ENCODE measurements at places on chromosomes 4 and X.

DNA sequence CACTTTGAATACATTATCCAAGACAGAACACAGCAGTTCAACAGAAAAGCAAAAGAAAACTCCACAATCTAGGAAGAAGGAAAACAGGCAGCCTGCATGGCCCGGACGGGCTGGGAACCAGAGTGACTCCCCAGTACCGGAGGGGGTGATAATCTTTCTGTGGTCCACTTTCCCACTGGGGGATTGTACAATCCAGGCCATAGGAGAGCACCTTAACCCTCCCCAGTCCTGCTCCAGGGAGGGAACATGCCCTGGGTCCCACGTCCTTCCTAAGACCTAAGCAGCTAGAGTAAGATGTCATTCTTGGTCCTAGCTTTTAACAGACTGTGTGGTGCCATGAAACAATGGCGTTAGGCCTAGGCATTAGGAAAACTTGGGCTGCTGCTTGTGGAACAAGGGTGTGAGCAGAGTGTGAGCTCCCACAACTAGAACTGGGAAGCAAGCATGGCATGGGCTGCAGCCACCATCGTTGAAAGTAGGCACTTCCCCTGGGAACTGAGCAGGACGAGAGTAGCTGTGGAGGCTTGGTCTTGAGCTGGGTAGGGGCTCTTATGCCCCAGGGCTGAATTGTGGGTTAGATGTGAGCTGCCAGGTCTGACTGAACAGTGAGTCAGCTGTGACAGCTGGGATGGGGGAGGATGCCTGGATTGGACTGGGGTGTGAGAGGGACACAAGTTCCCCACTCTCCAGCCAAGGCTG lies 42.4 kb downstream of the NAT8L start:
- DNase-seq = no peak

- DNase-seq = no peak
Measured at GRCh38 chrX:113297437-113297836, 456.8 kb upstream of the AMOT start.

- DNase-seq = no peak
Measured at GRCh38 chr4:48403358-48403757, 62.0 kb downstream of the SLAIN2 start.

DNA sequence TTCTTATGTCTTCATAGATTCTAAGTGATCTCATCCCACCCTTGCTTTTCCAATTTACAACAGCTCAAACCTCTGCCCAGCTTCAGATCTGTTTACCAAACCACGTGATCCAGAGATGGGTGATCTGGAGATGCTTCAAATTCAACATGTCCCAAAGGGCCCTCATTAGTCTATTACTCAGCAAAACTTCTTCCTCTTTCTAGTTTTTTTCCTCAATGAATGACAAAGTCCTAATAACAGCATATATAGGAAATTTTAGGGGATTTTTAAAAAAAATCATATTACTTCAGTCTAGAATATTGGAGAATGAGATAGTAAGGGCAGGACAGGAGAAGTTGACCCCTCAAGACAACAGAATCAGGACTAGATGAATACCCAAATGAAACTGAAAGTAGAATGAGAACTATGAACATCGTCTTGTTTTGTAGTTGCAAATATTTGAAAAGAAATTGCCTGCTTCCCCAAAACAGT lies 127.1 kb downstream of the CFAP299 start:
- no peak for DNase-seq

GRCh38 chr4:82610041-82610440 lies 48.3 kb upstream of the TMEM150C start:
- DNase-seq = no peak

DNA sequence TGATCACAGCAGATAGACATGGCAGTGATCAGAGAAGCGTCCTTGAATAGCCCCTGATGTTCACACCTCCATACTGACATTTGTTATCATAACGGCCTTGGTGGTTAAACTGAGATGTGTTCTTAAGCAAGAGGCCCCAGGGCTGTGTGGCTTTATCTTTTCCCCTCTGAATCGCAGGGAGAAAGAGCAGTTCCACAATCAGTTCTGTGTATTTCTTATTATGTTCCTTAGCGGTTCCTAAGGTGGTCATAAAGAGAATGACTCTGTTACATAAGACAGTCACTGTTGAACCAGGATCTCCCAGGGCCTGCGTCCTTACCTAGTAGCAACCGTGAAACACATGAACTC lies 52.8 kb upstream of the CBR4 start:
- DNase-seq = no peak

GRCh38 chr4:100422894-100423293 lies 94.9 kb downstream of the EMCN start:
- no peak for DNase-seq

- peak; percentile 3 for DNase-seq
Measured at GRCh38 chrX:67693928-67694327, 150.1 kb downstream of the AR start.

DNA sequence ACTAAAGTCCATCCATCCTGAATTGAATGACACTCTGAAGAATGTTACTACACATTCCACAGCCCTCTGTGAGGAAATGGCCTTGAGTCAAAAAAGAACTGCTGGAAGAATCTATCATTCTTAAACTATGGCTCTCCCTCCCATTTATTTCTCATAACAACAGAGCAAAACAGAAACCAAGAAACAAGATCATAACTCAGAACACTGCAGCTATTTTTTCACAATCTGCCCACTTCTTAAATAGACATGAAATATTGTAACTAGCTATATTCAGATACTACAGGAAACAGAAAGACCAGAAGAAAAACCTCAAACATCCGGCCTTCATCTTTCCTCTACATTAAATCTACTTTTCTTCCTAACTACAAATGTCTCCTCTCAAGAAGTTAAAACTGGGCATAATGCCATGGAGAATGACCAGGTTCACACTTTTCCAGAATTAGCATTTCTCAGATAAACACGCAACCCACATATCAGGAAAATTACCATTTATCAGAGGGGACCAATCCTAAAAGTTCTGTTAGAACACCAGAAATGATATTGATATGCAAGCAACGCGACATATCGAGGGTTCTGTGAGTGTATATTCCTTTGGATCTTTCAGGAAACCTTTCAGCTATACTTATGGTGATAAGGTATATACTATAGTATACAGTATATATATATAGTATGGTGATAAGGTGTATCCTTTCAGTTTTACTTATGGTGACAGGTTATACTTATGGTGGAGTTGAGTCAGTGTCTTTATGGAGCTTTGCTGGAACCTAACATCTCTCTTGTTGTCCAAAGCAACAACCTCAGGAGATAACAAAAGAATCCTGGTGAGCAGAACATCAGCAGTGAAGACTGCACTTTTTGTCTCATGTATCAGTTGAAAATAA lies 60.4 kb upstream of the IRF2 start:
- DNase-seq = peak; percentile 76

- DNase-seq = no peak
Measured at GRCh38 chrX:71998836-71999509, 88.3 kb downstream of the NHSL2 start.

GRCh38 chrX:32448320-32448719 lies 763.0 kb downstream of the DMD start:
- no peak for DNase-seq

DNA sequence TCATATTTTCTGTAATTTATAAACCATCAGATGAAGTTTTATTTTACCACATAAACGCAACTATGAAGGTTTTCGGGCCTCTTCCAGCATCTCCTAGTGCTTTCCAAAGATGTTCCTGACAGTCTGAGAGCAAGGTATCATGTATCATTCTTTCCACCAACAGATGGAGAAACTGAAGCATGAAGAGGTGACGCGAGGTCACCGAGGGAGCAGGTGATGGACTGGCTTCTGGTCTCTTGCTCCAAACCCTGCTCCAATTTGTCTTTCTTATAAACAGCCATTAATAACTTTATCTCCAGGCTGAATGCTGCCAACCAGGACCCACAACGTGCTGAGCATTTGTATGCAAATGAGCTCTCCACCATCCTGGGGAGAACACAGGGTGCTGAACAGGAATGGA lies 86.3 kb upstream of the MAML3 start:
- DNase-seq = no peak

DNA sequence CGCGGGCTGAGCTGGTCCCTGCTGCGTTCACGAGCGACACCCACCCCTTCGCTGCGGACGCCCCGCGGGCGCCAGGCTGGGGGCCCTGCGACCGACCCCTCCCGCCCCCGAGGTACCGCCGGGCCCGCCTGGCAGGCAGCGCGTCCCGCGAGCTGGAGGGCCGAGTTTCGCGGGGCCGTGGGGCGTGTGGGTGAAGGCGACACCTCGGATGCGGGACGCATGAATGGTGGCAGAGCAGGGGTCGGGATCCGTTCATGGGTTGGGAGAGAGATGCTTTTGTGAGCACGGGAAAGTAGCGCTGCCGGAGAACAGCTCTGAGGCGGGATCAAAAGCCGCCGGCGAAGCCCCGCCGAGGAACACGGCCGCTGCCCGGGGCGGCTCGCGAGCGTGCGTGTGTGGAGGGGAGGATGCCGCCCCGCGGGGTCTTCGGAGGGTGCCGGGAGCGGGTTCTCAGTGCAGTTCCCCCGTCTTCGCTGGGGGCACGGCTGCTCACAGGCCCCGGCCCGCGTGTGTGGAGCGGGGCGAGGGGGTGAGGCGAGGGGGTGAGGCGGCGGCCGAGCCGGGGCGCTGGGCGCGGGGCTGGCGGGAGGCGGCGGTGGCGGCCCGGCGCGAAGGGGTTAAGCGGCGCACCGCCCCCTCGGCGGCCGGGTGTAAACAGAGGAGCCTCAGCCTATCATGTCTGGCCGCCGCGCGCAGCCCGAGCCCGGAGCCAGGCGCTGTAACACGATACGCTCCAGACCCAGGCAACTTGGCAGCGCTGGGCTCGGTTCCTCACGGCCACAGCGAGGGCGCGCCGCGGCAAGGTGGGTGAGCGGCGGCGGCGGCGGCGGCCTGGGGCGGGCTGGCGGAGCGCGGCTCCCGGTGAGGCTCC lies 205.3 kb downstream of the TENM3 start:
- DNase-seq = peak; percentile 70

- DNase-seq = no peak
Measured at GRCh38 chr4:151659601-151660364, 101.0 kb downstream of the GATB start.

- DNase-seq = peak; percentile 51
Measured at GRCh38 chrX:1453951-1454785, 1.5 kb upstream of the ASMTL start.

- no peak for DNase-seq
Measured at GRCh38 chr4:28868841-28869240, 1851.3 kb upstream of the PCDH7 start.

DNA sequence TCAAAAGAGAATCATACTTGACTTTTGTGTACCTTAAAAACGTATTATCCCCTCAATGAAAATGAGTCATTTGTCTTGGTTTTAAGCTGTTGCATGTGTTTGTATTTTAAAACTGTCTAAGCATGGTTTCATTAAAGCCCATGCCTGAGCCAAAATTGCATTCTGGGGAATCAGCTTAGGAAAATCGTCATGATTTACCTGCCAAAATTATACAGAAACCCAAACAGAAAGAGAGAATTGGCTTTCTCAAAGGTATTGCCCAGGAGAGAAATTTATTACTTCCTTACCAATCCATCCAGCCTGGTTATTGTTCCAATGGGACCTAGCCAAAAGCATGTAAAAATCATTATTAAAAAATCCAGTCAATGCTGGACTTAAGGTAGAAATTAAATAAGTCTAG lies 37.6 kb downstream of the GPR174 start:
- DNase-seq = no peak

DNA sequence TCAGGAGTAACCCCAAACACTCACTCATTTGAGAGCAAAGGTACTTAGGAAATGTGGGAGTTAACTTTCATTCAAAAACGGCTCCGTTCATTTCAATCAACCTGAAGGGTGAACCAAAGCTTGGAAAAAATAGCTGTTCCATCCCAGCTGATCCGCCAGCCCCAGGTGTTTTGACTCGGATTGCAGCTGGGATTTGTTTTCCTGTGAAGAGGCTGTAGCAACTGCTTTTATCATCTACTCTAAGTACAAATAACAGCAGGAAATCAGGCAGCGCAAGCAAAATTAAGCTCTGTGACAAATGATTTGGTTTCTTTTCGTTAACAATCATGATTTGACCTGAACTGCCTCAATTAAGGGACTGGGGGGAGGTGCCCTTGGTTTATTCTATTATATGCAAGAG lies 154.7 kb downstream of the BEND2 start:
- no peak for DNase-seq

DNA sequence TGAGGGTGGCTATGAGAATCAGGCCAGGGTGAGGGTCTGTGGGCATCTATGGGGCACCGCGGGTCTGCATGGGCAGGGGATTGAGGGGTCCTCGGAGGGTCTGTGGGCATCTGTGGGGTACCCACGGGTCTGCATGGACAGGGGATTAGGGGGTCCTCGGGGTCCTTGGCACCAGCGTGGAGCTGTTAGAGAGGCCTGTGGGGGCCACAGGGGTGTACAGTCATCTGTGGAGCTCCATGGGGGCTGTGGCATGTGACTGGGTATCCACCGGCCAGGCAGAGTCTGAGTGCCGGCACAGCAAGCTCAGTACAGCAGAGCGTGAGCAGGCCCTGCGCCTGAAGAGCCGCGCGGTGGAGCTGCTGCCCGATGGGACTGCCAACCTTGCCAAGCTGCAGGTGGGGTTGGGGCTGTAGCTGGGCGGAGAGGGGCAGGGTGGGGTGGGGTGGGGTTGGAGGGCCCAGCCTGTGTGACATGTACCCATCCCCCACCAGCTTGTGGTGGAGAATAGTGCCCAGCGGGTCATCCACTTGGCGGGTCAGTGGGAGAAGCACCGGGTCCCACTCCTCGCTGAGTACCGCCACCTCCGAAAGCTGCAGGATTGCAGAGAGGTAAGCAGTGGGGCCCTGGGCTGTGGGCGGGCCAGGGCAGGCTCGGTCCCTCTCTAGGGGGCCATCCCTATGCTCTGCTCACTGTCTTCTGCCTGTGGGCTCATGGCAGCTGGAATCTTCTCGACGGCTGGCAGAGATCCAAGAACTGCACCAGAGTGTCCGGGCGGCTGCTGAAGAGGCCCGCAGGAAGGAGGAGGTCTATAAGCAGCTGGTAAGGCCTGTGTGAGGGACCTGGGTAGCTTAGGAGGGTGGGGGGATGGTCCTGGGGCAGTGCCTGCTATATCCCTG lies 12.9 kb downstream of the CCDC22 start:
- DNase-seq = no peak

DNA sequence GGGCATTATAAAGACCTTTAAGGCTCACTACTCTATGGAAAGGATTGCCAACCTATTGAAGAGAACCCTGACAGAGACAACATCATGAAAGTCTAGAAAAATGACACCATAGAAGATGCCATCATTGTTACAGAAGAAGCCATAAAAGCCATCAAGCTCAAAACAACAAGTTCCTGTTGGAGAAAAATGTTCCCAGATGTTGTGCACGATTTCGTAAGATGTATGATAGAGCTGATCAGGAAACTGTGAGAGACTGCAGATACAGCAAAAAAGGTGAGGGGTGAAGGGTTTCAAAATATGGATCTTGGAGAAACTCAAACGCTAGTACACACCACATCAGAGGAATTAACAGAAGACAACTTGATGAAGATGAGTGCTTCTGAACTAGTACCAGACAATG lies 53.3 kb downstream of the WDFY3 start:
- DNase-seq = no peak

GRCh38 chrX:124217304-124218251 lies 114.9 kb upstream of the TEX13D start:
- DNase-seq = no peak
